GM04503 (cell line): ENCODE measurements at places on chromosomes 4 and X.

GRCh38 chr4:160265014-160265413 lies 1162.1 kb downstream of the RAPGEF2 start:
- DNase-seq = no peak

- no peak for DNase-seq
Observed at GRCh38 chrX:16664626-16665025, 14.7 kb downstream of the S100G start.

DNA sequence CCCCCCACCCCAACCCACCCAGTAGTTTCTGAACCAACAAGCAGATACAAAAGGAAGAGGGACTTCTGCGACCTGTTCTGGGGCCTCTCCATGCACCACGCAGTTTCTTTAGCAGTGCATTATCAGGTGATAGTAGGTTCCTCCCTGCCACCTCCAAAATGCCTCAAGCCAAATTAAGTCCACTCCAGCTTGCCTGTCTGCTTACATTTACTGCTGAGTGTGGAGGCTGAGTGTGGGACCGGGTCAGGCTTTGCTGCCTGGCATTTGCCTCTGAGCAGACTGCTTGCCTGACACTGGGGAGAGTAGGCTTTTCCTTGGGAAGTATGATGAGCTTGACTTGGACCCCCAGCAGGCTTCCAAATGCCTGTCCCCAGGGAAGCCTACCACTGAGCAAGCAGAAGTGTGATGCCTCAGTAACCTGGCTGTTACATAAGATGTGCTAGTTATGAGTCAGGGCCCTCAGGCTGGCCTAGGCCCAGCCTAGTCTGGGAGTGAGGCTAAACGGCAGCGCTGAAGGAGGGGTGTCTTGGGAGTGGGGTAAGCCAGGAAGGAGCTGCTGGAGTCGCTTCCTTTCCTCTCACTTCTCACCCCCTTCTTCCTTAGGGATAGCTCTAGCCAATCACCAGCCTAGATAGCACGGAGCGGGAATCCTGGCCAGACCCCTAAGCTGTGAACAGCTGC lies 9.0 kb downstream of the TSC22D3 start:
- DNase-seq = no peak

DNA sequence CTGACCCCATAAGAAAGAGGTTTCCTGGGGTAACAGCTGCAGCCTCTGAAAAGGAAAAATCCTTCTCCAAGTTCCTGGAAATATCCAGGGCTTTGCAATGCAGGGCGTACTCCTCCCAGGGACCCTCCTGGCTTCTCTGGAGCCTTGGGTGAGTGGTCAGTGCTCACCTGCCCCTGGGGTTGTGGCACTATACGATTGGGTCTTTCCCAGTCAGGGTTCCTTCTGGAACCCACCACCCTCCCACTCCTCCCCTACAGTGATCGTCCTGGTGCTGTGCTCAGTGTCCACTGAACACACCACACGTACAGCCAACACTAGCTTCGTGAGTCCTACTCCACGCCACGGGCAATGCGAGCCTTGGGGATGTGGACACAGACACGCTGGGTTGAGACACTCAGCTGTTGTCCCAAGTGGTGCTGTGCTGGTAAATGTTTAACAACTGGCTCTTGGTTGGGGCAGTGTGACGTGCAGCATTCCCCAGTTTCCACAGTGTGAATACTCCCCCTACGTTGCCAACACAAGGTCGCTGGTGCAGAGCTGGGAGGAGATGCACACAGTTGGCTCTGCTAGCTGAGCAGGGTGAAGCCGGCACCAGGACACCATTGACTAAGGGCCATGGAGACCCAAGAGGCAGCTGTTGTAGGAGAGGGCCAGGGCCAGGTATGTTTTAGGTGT lies 65.4 kb downstream of the HTRA3 start:
- no peak for DNase-seq

DNA sequence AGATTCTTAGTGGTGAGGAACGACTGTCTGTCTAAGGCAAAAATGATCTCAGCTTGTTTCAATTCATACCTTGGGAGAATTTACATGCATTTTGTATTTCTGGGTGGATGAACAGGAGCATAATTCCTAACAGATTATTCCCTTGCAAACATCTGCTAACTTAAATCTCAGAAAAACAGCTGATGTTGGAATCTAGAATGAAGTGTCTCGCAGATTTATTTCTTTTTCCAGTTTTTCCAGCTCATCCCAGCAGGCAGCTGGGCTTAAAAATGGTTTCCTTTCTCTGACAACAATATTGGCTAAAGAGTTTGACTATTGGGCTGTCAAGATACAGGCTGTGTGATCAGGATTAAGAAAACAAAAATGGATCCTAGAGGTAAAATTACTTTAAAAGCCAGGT lies 1.1 kb downstream of the LNX1 start:
- DNase-seq = no peak

GRCh38 chr4:153114771-153115321 lies 89.4 kb upstream of the TRIM2 start:
- DNase-seq = peak; percentile 22

DNA sequence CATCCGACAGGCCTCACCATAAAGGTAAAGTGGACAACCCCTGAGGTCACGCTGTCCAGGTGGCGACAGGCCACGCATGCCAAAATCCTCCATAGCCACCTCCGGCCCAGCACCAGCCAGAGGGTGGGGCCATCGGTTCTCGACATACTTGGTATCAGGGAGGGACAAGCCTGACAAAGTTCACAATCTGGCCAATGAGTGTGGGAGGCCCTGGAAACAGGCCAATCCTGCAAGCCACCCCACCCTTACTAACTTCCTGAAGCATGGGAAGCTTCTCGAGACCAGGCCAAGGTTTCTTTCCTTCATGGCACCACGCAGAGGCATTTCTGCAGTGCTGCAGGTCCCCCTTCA lies 73.8 kb downstream of the MTMR1 start:
- no peak for DNase-seq

- no peak for DNase-seq
Observed at GRCh38 chrX:148311544-148311943, 188.9 kb upstream of the AFF2 start.

- no peak for DNase-seq
Observed at GRCh38 chr4:8729408-8730149, 137.0 kb downstream of the CPZ start.
